ENCODE measurements at places on chromosomes 4 and X. TPM values are rescaled to one million over a fixed set of nuclear protein-coding genes. Genes with fewer than 3 reads are reported as not detected.

Gene ZFYVE28
- total RNA-seq: 10.4 TPM

Gene CSAG1
- total RNA-seq: not detected

Gene UPF3B
- total RNA-seq: 6.5 TPM

Gene DRD5
- total RNA-seq: 1.4 TPM

Gene VCX
- not detected for total RNA-seq

Gene OTC
- not detected for total RNA-seq

Gene POU3F4
- not detected for total RNA-seq

Gene PABPC1L2A
- not detected for total RNA-seq

Gene PPBP
- 17.5 TPM for total RNA-seq

Gene SPARCL1
- total RNA-seq: 261 TPM

Gene FAM236B
- total RNA-seq: not detected

Gene ZNF718
- 30.5 TPM for total RNA-seq

Gene HS6ST2
- 5.7 TPM for total RNA-seq

Gene CYP4V2
- 38.9 TPM for total RNA-seq

Gene GIMD1
- total RNA-seq: 0.49 TPM

Gene ZNF185
- 14.3 TPM for total RNA-seq

Gene GPRIN3
- total RNA-seq: 33.2 TPM

Gene SULT1E1
- total RNA-seq: 35.0 TPM

Gene DDX53
- total RNA-seq: not detected

Gene DCAF4L1
- total RNA-seq: 0.16 TPM

Gene DRP2
- 3.7 TPM for total RNA-seq

Gene TMPRSS11A
- 0.33 TPM for total RNA-seq

Gene HSFX4
- not detected for total RNA-seq

Gene SSX2
- not detected for total RNA-seq

Gene AKAP14
- total RNA-seq: not detected

Gene SEL1L3
- 140 TPM for total RNA-seq

Gene HTN1
- total RNA-seq: not detected

Gene OGT
- 221 TPM for total RNA-seq

Gene DUSP9
- not detected for total RNA-seq

Gene ARAP2
- 8.7 TPM for total RNA-seq

Gene L1CAM
- 57.3 TPM for total RNA-seq

Gene PLXNB3
- 7.3 TPM for total RNA-seq

Gene UGT2B28
- total RNA-seq: not detected

Gene ZRSR2
- total RNA-seq: 12.0 TPM

Gene RTL9
- 1.2 TPM for total RNA-seq

Gene PRR32
- total RNA-seq: 0.60 TPM

Gene TMEM271
- 1.3 TPM for total RNA-seq

Gene DUX4
- not detected for total RNA-seq

Gene PRIMPOL
- 36.6 TPM for total RNA-seq

Gene HPSE
- total RNA-seq: 0.93 TPM

Gene ESX1
- total RNA-seq: not detected

Gene TTC29
- 1.3 TPM for total RNA-seq

Gene TMEM150C
- total RNA-seq: 24.6 TPM

Gene FHDC1
- total RNA-seq: 9.0 TPM

Gene GALNTL6
- total RNA-seq: 9.6 TPM

Gene WDR17
- 37.8 TPM for total RNA-seq

Gene NIPAL1
- total RNA-seq: 35.3 TPM

Gene CENPC
- 67.1 TPM for total RNA-seq

Gene SPANXC
- not detected for total RNA-seq

Gene PPP1R2C
- total RNA-seq: not detected

Gene MAGEB10
- not detected for total RNA-seq

Gene LEF1
- 19.6 TPM for total RNA-seq

Gene RAB39B
- 12.3 TPM for total RNA-seq

Gene NPY2R
- total RNA-seq: 1.3 TPM

Gene CT45A2
- not detected for total RNA-seq

Gene SSX4B
- total RNA-seq: not detected
